Thymus (tissue), 14 donors: ENCODE measurements at places on chromosomes 3 and 15. TPM values are rescaled to one million over a fixed set of nuclear protein-coding genes. Genes with fewer than 3 reads are reported as not detected.

DNA sequence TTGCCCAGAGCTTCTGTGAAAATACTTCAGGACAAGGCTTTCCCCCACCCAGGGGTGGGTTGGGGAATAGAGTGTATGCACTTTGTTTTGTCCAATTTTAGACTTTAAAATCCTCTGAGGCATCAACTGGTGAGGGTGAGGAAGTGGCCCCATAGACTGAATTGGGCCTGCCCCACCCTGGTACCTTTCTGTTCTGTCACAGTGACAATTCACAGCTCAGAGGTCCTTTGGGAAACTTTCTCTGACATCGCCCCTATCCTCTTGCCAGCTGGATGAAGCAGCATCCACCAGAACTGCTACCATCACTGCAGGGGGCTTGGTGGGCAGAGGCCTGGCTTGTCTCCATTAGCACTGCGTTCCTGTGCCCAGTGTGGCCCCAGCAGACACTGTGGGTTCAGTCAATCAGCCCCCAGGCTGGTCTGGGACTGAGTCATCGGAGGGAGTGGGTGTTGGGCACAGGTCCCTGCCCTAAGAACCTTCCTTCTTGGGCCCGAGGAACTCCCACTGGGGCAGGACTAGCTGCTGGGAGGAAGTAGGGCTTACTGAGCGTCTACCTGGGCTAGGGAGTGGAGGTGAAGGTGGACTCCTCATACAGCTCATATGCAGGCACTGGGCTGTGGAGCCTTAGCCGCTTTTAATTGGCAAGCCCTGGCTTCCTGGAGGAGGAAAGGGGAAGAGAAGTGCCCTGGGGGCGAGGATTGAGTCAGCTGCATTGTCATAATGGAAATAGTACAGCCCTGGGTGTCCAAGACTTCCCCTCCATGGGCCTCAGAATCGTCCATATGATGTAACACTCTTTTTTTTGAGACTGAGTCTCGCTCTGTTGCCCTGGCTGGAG, 1.5 kb upstream of the PPM1M start:
- H3K4me3 ChIP-seq: no peak overlapping the region
- peaks cover 64% of the 10 kb centered on the region for H3K4me1 ChIP-seq
- H3K27me3 ChIP-seq: no peaks in the 10 kb centered on the region
- H3K36me3 ChIP-seq: peaks cover 16% of the 10 kb centered on the region
- H3K27ac ChIP-seq: no peak overlapping the region

GRCh38 chr3:15495461-15496340, 25.8 kb downstream of the COLQ start:
- H3K27me3 ChIP-seq: no peaks in the 10 kb centered on the region
- no peaks in the 10 kb centered on the region for H3K4me1 ChIP-seq
- H3K4me3 ChIP-seq: no peak overlapping the region

DNA sequence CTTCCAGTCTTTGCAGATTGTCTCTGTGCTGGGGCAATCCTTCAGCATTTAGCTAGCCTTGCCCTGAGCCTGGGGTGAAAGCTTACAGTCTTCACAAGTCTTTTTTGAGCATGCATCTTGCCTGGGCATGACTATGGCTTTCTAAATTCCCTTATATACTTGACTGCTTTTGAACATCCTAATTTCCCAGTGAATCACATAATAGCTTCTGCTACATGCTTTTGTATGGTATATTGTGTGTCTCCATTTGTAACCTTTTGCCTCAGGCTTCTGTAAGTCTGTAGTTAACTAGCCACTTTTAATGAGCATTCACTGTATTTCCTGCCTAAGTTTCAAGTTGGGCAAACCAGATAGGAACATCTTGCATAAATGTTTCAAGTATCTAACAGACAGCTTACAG, 76.8 kb downstream of the CHCHD4 start:
- H3K27me3 ChIP-seq: no peaks in the 10 kb centered on the region
- H3K27ac ChIP-seq: no peak overlapping the region
- H3K4me3 ChIP-seq: no peak overlapping the region

DNA sequence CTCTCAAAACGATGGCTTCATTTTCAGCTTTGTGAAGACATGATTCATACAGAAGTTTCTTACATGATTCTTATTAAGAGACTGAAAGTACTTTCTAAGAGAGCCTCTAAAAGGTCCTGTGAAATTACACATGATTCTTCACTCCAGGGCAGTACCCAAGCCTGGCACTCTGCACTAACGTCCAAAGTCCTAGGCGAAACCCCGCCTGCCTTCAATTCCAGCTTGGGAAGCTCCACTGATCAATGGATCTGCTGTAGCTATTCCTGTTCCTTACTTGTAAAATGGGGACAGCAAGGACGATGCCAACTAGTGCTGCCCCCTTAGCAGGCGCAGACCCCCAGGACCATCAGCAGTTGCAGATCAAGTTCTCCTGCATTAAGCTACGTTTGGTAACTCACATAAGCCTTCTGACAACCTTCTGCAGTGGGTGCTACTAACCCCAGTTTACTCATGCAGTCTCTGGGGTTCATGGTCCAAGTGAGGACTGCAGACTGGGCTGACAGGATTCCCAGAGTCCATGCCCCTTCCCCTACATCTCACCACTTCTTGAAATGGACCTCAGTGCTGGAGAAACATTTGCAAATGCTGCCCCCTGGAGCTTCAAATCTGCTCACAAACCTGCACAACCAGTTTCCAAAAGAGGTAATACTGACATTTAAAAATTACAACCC, 10.6 kb downstream of the CHCHD4 start:
- no peak for DNase-seq
- H3K4me1 ChIP-seq: no peaks in the 10 kb centered on the region
- peaks cover 39% of the 10 kb centered on the region for H3K36me3 ChIP-seq
- no peak overlapping the region for H3K27ac ChIP-seq
- no peak overlapping the region for H3K4me3 ChIP-seq

- no peak for DNase-seq
- H3K27me3 ChIP-seq: no peaks in the 10 kb centered on the region
- H3K27ac ChIP-seq: no peak overlapping the region
- no peaks in the 10 kb centered on the region for H3K4me1 ChIP-seq
These were observed 20.0 kb downstream of the ENTPD3 start for GRCh38 chr3:40407007-40407406.

DNA sequence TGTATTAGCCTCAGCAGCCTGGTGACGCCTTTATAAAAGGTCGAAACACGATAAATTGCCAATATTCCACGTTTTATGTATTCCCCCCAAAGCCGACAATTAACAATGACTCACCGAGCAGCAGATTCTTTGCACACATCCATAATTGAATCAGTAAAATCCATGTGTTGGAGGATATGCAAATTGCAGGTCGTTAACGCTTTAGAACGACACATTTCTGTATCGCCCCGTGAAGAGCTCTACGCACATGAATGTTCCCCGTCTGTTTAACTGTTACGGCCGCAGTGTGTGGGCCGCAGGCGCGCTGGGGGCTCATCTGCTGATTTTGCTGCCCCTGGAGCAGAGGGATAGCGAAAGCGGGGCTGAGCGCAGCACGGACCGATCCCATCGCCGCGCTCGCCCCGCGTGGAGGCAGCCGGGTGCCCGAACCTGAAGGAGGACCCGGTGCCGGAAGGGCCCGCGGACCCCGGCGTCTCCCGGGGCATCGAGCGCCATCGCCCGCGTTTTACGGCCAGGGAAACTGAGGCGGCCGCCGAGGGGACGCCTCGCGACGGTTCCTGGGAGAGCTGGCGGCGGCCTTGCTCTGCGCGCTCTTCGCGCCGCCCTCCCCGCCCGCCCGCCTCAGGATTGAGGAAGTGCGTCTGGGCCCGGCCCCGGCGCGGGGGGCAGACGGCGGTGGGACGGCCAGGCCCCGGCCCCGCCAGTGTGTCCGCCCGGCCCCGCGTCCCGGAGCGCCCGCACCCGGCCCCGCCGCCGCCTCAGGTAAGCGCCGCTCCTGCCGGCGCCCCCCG, at the start of gene LRRK1:
Gene LRRK1 (plus strand): TSS at position 668 of the 791 bp plus-strand sequence. CDS start 5,276 bp downstream, outside the sequence.
- peaks cover 32% of the 10 kb centered on the region for H3K27me3 ChIP-seq
- H3K4me3 ChIP-seq: peak within 1 kb of the TSS; percentile 49
- H3K4me1 ChIP-seq: peaks cover 6% of the 10 kb centered on the region
- no peak within 1 kb of the TSS for H3K27ac ChIP-seq
- no peaks in the 10 kb centered on the region for H3K36me3 ChIP-seq

DNA sequence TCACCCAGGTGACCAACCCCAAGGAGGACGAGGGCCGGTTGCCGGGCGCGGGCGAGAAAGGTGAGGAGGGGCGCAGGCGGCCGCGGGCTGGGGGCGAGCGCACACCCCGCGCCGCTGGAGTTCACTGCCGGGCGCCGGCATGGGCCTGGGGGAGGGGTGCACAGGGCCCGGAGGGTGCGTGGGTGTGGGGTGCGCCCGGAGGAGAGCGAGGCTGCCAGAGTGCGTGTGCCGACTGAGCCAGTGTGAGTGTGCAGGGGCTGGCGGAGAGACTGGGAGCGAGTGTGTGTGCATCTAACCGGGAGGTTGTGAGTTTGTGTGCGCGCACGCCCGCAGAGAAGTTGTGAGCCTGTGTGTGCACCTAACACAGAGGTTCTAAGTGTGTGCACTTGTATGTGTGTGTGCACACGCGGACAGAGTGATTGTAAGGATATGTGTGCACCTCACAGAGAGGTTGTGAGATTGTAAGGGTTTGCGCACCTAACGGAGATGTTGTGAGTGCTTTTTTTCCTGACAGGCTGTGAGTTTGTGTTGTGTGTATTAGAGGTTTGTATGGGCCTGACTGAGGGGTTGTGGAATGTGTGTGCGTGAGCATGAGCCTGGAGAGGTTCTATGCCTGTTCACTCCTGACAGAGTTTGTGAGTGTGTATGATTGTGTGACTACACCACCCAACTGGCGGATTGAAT, 681 bp downstream of the CTDSPL start:
- peaks cover 2% of the 10 kb centered on the region for H3K27me3 ChIP-seq
- H3K4me1 ChIP-seq: peaks cover 27% of the 10 kb centered on the region
- H3K4me3 ChIP-seq: peak overlapping the region; percentile 42

- H3K27ac ChIP-seq: peak overlapping the region; percentile 36
- no peaks in the 10 kb centered on the region for H3K27me3 ChIP-seq
- H3K4me3 ChIP-seq: no peak overlapping the region
- peaks cover 16% of the 10 kb centered on the region for H3K36me3 ChIP-seq
These were observed 21.4 kb upstream of the ZBED2 start for GRCh38 chr3:111616417-111617105.

- H3K4me3 ChIP-seq: no peak overlapping the region
- no peak overlapping the region for H3K27ac ChIP-seq
- no peaks in the 10 kb centered on the region for H3K36me3 ChIP-seq
- no peaks in the 10 kb centered on the region for H3K27me3 ChIP-seq
These were observed 24.7 kb downstream of the NPTN start for GRCh38 chr15:73608475-73608874.

DNA sequence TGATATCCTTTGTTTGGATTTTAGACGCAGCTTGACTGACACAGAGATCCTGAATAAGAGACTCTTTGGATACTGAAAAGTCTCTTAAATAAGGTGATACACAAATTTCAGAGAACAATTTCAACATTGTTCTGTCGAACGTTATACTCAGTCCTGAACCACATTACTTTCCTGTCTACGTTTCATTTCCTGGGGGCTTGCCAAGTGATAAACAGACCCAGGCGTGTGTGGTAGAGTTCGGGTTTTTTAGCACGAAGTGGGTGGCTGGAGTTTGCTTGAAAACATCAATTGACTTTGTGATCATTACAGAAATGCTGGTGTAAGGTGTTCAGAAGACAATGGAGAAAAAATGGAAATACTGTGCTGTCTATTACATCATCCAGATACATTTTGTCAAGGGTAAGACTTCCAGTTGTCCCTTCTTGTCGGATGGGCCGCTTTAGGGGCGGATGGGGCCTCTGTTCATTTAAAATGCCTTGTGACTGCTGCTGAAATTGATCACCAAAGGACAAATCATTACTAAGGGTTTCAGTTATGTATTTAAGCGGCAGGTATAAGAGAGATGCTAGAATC, at the start of gene CD96:
Gene CD96 (plus strand): TSS at position 287 of the 573 bp plus-strand sequence. CDS start 52 bp downstream, at position 339.
- peaks cover 12% of the 10 kb centered on the region for H3K36me3 ChIP-seq
- peaks cover 51% of the 10 kb centered on the region for H3K4me1 ChIP-seq
- peak within 1 kb of the TSS; percentile 90 for H3K27ac ChIP-seq
- H3K4me3 ChIP-seq: peak within 1 kb of the TSS; percentile 57
- peak; percentile 65 for DNase-seq

DNA sequence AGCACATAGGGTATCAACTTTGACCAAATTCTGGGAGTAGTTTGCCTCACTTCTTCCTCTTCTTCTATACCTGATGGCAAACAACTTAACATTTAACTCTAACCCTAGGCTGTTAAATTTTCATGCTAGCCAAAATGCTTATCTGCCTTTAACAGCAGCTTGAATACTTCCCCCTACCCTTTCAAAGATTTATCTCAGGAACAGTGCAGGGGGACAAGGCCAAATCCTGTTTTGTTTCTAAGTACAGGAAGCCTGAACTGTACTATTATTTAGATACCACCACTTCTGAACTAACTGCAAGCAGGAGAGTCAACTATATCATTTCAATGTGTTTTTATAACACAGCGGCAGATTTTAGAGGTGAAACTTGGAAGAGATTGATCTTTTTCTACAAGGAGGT, 104.0 kb upstream of the CNTN6 start:
- H3K4me3 ChIP-seq: no peak overlapping the region
- no peak for DNase-seq
- H3K27me3 ChIP-seq: no peaks in the 10 kb centered on the region
- H3K4me1 ChIP-seq: no peaks in the 10 kb centered on the region
- no peaks in the 10 kb centered on the region for H3K36me3 ChIP-seq

DNA sequence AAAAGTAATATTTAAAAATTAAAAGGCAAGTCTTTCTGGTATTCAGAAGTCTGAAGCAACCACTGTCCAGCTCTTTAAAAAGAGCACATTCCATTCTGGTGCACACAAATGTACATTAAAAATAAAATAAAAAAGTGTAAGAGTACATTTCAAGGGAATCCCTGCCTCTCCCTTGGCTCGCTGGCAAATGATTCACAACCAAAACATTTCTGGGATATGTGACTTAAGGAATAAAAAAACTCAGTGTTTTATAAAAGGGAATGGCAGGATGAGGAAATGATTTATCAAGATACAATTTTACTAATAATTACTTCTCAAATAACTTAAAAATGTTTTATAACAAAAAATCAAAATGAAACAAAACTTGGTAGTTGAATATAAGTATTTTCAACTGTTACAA, 23.8 kb upstream of the ANXA2 start:
- H3K4me1 ChIP-seq: no peaks in the 10 kb centered on the region
- DNase-seq: no peak
- H3K27ac ChIP-seq: no peak overlapping the region
- no peaks in the 10 kb centered on the region for H3K27me3 ChIP-seq
- H3K4me3 ChIP-seq: no peak overlapping the region

DNA sequence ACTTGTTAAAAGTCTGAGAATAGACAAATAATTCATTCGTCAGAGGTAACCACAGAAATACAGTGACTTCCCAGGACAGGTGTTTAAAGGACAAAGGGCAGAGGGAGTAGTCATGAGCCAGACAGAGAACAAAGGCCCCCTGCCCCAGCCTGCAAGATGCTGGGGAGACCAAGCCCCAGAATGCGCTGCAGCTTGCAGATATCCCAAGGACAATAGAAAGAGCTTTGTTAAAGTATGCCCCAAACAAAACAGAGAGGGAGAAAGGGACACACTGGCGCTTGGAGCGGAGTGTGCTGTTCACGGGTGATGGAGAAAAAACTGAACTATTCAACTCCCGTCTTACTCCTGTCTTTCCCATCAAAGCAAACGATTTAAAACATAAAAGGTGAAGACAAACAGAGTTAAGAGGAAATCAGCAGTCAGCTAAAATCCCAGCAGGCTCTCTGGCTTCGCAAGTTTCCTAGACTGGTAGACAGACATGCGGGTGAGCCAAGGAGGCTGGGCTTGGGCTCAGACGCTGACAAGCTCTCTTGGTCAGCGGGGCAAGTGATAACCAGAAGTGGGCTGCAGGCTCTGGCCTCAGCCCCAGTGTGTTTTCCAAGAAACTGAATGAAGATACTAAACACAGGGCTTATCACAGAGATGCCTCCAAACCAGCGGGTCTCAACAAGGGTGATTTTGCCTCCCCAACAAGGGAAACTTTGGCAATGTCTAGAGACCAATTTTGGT, 130.1 kb downstream of the UACA start:
- no peak for DNase-seq
- no peaks in the 10 kb centered on the region for H3K27me3 ChIP-seq
- no peaks in the 10 kb centered on the region for H3K36me3 ChIP-seq
- no peak overlapping the region for H3K27ac ChIP-seq

Gene UROC1
- total RNA-seq: 0.38 TPM

Gene ADCY5
- total RNA-seq: 0.76 TPM

Gene CHRNB4
- 0.47 TPM for total RNA-seq
